Kidney tubule cell (primary cell): ENCODE measurements at places on chromosomes 3 and 15.

DNA sequence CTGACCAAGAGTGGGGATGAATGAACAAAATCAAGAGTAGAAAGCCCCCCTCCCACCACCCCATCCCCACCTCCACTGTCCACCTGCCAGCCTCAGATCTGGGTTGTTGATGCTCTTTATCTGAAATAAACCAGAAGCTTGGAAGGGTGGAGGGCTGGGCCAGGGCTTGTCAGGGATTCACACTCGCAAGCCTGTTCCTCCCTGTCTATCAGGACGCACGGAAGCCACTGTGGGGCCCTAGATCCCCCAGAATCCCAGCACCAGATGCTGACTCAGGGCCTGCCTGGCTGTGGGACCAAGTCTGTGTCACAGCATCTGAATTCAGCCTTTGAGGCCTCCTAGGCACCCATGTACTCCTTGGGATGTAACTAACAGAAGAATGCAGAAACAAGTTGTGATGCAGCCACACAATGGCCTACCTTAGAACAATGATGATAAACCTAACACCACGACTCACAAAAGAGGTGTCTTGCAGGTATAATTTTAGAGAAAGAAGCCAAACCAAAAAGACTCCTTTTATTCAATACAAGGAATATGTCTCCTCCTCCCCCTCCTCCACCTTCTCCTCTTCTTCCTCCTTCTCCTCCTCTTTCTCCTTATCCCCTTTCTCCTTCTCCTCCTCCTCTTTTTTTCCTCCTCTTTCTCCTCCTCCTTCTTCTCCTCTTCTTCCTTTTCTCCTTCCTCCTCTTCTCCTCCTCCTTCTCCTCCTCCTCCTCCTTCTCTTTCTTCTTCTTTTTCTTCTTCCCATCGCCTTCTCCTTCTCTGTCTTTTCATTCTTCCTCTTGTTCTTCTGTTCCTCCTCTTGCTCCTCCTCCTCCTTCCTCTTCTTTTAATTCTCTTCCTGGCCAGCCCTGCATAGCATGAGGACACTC lies 234.7 kb downstream of the PLCL2 start:
- no peak for DNase-seq

GRCh38 chr3:94734206-94734605 lies 671.3 kb downstream of the NSUN3 start:
- DNase-seq: no peak

GRCh38 chr3:88235102-88235501 lies 85.3 kb downstream of the C3orf38 start:
- peak; percentile 24 for DNase-seq

GRCh38 chr15:68691705-68692104 lies 112.9 kb downstream of the CORO2B start:
- DNase-seq: peak; percentile 34

DNA sequence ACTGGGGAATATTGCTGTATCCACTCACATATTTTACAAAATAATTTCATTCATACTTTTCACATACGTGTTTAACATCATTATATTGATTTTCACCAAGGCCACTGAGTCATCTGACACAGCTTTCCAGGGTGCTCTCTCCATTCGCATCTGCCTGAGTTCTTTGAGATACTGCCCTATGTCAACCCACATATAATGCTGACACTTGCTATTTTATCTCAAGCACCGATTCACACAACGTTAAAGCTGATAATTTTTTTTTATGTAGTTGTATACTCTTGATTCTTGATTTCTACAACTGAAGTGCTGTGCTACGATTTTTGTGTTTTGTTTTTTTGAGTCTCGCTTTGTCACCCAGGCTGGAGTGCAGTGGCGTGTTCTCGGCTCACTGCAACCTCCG lies 249.8 kb upstream of the CDIN1 start:
- DNase-seq: no peak

- DNase-seq: peak; percentile 28
Observed at GRCh38 chr15:62474771-62475124, 309.7 kb upstream of the C2CD4B start.
